ENCODE measurements at places on chromosomes 11 and 22.

DNA sequence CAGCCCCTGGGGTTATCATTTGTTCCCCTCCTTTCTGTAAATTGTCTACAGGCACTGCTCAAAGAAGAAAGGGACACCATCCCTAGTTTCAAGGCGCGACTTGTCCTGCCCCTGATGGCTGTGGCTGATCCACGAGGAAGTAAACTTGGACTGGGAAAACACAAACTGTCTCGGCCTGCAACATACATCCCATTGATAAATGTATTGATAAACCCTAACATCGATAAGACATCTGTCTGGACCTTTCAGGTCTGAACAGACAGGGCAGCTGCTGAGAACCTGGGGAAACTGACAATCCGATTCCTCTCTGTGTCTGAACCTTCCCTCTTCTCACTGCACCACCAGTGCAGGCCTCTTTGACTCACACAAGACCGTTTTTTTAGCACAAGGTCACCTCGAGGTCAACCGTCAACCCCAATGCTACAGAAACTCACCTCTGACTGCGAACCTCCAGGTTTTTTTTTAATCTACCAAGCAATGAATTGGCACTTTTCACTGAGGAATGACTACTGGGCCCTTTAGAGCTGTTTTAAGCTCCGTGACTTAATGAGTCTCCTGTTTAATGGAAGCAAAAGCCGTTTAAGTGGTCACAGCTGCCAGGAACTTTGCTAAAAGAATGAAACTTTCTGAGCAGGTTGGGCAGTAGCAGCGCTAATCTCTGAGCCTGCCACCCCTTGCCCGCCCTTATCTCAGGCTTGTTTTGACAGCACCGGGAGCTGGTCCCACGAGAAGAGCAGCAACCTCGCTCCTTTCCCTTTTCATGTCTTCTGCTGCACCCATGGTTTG, 203.8 kb upstream of the TMEM45B start:
- peak; percentile 39 for DNase-seq

GRCh38 chr11:19200410-19201201, 1.2 kb downstream of the CSRP3 start:
- DNase-seq, result peak; percentile 76

GRCh38 chr11:33967451-33967850, 75.6 kb upstream of the LMO2 start:
- no peak for DNase-seq

GRCh38 chr11:124483422-124483821, 37.9 kb upstream of the OR8B8 start:
- no peak for DNase-seq
